ENCODE measurements at places on chromosomes 6 and 20.

GRCh38 chr6:108417027-108417426 is 122.2 kb downstream of the AFG1L start:
- no peak for DNase-seq

DNA sequence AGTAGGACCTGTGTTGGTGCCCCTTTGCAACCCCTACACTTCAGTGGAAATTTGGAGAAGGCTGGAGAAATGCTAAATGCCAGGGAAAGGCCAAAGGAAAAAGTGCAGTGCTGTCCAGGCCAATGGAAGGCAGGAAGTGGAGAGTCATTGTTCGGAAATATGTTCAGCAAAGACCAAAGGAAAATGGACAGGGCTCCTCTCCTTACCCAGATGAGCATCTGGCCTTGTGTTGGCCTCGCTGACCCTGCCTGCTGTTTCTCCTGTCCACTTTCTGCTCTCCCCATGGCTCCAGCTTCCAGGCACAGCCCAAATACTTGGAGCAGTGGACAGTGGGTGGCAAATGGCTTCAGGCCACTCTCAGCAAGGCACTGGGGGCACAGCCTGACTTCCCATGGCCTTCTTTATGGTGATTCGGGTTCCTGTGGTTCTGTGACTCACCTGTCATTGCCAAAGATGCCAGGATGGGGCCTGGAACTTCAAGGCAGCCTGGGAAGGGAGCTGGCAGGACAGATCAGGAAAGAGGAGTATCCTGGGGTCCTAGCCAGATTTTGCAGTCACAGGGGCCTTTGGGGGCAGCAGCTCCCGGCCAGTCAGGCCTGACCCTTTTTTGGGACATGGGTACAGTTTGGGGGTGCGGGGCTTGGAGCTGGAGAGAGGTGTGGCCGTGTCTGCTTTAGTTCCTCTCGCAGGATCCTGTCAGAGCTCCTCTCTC is 190.9 kb upstream of the SLC24A3 start:
- DNase-seq, result no peak

- DNase-seq, result no peak
Observed at GRCh38 chr20:37669062-37669772, 24.6 kb upstream of the CTNNBL1 start.

- peak; percentile 29 for DNase-seq
Observed at GRCh38 chr6:45495429-45496084, 117.8 kb upstream of the SUPT3H start.

DNA sequence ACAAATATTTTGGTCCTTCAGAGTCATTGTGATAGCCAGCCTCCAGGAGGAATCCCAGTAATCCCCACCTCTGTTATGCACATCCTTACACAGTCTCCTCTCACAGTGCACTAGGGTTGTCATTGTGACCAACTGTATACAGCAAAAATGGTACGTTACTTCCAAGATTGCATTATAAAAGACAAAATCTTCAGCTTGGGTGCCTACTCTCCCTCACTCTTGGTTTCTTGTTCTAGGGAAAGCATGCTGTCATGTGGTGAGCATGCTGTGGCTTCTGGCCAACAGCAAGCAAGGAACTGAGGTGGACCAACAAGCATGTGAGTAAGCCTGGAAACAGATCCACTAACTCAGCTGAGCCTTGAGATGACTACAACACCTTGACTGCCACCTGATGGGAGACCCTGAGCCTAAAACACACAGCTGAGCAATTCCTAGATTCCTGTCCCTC is 130.1 kb upstream of the DST start:
- no peak for DNase-seq

GRCh38 chr6:115241373-115241772 is 819.3 kb downstream of the FRK start:
- DNase-seq, result no peak

DNA sequence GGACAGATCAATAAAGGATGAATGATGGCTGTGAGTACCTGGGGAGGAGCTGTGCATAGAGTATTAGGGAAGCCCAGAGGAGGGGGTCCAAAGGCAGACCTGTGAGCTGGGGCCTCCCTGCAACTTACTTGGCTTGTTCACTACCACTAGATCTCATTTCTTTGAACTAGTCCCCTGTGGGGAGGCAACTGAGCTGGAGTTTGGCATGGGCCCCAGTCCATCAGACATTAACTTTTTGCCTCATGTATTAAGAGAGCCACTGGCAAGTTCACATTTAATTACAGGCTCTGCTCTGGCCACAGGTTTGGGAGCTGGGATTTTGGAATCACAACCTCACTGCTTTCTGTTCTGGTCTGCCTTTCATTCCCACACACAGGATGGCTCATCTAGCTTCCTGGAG is 254.1 kb downstream of the PRL start:
- DNase-seq, result no peak

GRCh38 chr6:139131736-139132280 is 3.1 kb upstream of the HECA start:
- no peak for DNase-seq

DNA sequence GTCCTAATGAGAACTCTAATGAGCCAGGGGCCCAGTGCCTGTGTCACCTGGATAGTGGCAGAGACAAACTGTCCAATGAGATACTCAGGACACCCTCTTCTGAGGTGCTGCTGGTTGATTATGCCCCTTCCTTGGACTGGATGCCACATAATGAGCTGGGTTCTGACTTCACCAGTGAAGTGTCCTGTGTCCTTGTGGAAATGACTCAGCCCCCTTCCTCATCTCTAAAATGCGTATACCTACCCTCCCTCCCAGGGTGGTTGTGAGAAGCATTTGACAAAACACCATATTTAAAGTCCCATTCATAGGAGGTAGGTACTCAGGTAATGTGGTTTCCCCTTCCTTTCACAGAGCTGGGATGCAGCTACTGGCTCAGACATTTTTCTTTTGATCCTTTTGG is 28.4 kb upstream of the RNF24 start:
- DNase-seq, result no peak

DNA sequence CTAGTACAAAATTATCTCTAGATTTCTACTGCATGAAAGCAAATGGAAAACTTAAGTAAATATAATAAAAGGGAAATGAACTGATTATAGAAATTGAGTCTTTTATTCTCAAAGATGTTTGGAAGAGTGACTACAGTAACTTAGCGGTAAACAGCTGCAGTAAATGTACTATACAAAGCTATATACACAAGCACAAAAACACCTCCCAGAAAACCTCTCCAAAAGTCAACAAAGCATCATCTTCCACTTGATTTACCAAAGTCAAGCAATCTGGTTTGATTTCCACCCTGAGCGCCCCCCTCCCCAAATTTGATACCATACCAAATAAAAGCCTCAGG is 142.1 kb upstream of the SHLD1 start:
- DNase-seq, result no peak

GRCh38 chr6:107319906-107320530 is 139.3 kb downstream of the PDSS2 start:
- no peak for DNase-seq

- no peak for DNase-seq
Observed at GRCh38 chr20:31720486-31721407, 1.9 kb downstream of the BCL2L1 start.

DNA sequence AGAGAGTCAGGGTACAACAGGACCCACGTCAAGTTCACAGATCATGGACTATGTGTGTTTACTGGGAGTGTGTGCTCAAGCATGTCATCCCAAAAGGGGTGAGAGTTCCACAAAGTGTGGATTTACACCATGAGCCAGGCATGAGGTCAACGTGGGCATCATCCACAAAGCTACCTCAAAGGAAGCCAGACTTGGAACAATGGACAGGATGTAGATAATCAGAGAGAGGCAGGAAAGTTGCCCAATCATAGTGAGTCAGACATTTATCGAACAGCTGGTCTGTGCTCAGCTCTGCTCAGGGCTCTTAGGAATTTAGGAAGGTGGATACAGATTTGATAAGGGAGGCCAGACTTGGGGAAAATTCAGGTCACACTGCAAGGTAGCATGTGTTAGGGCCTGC is 317.2 kb upstream of the CDYL start:
- no peak for DNase-seq

- DNase-seq, result no peak
Observed at GRCh38 chr20:62233684-62234083, 4.6 kb upstream of the OSBPL2 start.

DNA sequence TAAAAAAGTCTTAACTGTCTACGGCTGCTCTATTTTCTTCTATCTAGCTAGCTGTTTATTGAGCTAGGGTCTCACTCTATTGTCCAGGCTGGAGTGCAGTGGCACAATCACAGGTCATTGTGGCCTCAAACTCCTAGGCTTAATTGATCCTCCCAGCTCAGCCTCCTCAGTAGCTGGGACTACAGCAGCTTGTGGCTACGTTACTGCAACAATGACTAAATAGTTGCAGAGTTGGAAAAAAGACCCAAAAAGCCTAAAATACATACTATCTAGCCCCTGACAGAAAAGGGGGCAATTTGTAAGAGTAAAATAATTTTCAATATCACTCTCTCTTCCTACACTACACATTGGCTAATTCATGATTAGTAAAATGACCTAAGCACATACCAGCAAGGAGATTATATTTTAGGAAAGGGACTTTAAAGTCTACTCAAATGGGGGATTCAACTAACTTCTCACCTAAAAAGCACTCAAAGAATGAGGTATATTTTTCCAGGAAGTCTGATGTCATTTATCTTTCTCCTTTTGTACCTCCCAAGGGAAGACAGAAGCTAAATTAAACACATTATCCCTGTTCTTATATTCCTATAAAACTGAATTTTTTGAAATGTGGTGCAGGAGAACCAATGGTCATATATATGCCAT is 82.8 kb downstream of the ZMYND8 start:
- DNase-seq, result no peak

GRCh38 chr20:36377348-36378326 is 71.5 kb downstream of the DLGAP4 start:
- no peak for DNase-seq

GRCh38 chr6:143005816-143006215 is 54.9 kb upstream of the AIG1 start:
- no peak for DNase-seq

GRCh38 chr6:117008618-117009017 is 131.6 kb downstream of the RFX6 start:
- DNase-seq, result no peak

- no peak for DNase-seq
Observed at GRCh38 chr20:59013031-59013951, 5.9 kb upstream of the TUBB1 start.

DNA sequence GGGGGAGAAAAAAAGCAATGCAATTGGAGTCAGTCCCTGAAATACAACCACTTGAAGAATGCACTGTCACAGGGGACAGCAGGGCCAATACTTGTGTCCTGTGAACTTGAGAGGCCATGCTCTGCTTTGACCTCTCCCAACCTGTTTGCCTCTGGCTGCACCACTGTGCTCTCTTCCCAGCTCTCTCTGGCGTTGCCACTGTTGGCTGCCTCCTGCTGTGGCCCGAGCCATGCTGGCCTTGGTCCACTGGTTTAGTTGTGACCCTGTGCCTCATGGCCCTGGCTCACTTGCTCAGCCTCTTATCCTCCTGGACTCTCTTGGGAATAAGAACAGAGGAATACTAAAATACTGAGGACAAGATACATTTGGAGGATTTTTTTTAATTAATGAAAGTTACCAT is 14.5 kb upstream of the FBXO30 start:
- no peak for DNase-seq

- DNase-seq, result no peak
Observed at GRCh38 chr6:170005665-170006064, 254.2 kb downstream of the ERMARD start.

DNA sequence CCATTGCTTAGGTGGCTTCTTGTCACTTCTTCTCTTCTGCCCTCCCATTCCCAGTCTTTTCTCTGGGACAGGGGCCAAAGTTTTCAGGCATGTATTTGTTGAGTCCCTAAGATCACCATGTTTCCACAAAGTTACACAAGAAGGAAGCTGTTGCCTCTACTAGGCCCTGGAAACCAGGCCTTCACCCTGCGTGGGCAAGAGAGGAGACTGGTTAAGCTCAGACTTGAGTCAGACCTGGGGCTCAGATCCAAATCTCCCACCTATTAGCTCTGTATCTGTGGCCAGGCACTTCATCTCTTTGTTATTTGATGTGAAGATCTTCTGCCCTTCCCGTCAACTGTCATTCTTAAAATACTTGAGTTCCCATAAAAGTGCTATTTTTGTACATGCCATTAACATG is 154.6 kb downstream of the SASH1 start:
- no peak for DNase-seq

DNA sequence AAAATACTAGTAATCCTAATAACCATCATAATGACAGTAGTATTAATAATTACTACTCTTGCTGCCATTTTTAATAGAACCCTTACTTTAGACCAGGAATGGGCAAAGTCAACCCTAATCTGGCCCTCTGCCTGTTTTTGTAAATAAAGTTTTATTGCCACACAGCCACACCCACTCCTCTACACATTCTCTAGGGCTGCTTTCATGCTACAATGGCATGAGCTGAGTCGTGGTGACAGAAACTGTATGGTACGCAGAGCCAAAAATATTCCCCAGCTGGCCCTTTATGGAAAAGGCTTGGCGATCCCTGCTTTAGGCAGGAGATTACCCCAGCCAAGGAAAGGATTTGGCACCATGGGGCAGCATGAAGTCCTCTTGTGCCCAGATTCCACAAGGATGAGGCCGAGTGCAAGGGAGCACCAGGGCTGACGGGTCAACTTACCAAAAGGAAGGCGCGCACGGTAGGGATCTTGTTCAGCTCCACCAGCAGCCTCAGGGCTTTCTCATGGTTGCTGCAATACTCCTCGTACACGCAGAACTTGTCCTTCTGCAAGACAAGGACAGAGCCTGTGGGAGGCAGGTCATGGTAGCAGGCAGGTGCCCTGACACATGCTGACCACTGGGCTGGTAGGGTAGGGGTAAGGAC is 93.6 kb downstream of the PREX1 start:
- DNase-seq, result no peak

DNA sequence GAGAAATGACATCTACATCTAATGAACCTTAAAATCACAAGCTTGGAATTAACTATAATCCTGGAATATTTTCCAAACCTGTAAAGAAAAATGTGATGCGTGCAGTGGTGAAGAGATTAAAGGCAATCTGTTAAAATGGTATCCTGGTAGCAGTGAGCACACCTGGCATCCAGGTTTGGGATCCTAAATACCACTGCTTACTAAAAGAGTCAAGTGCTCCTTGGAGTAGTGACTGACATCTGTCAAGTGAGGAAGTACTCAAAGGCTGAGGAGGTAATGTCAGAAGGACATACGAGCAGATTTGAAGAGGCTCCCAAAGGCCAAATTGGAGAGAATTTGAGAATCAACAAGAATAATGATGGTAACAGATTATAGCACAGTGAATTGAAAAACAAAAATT is 32.8 kb downstream of the PCMT1 start:
- no peak for DNase-seq

GRCh38 chr6:43900560-43900915 is 130.5 kb downstream of the VEGFA start:
- DNase-seq, result no peak

DNA sequence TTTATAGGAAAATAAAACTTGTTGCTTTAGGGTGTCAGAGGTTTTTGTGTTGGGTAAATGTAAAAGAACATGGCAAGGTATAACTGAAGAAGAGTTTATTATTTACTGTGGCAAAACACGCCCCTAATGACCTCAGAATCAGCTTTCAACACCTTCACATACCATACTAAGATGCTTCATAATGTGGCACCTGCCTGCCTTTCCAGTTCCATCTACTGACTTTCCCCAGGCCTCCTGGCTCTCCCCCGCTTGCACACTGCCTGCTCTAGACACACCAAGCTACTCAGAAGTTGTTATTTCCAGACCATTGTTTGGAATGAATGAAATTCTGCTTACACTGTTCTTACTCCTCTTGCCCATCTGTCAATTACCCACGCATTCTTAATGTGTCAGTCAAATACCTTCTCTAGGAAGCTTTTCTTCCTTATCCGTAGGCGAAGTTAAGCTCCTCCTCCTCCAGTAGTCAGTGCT is 1.8 kb downstream of the TIAM2 start:
- no peak for DNase-seq

GRCh38 chr6:167839755-167840154 is 13.0 kb downstream of the AFDN start:
- no peak for DNase-seq

- DNase-seq, result no peak
Observed at GRCh38 chr6:163964789-163965188, 550.3 kb downstream of the QKI start.
